ENCODE measurements at places on chromosomes 4 and X. TPM values are rescaled to one million over a fixed set of nuclear protein-coding genes. Genes with fewer than 3 reads are reported as not detected.

NHS gene
- 1.2 TPM for polyA plus RNA-seq

PWWP3B gene
- polyA plus RNA-seq, result 26.3 TPM

DDIT4L gene
- 18.3 TPM for polyA plus RNA-seq

KCND1 gene
- 1.4 TPM for polyA plus RNA-seq

ADH7 gene
- not detected for polyA plus RNA-seq

TRIM60 gene
- polyA plus RNA-seq, result not detected

GABRG1 gene
- not detected for polyA plus RNA-seq

All from hindlimb muscle (tissue), 1 donor.